Activated B cell treated with CpG ODN at 0.5 μM for 24 hours (primary cell): ENCODE measurements at places on chromosomes 7 and 10. TPM values are rescaled to one million over a fixed set of nuclear protein-coding genes. Genes with fewer than 3 reads are reported as not detected.

DNA sequence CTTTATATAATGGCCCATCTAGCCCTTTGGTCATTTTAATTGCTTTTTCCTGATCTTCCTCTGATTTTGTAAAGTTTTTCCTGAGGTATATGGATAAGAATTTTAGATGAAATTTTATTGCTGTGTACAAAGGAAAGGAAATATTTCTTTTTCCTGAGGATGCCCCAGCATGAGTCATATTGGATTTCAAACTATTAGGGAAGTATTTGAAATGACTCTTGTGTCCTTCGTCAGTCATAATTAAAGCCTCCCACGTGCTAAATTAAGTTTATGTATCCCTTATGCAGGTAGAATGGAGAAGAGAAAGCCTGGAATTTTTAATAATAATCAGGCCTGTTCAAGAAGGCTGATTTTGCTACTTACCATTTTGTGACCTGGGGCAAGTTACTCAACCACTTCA lies 82.6 kb upstream of the GLI3 start:
- H3K27ac ChIP-seq: no peak overlapping the region
- H3K4me3 ChIP-seq: no peak overlapping the region
- DNase-seq: no peak
- no peaks in the 10 kb centered on the region for H3K36me3 ChIP-seq
- H3K4me1 ChIP-seq: peaks cover 6% of the 10 kb centered on the region

Gene IMMP2L
- total RNA-seq: 28.5 and 31.9 TPM in 2 replicates

- no peak overlapping the region for H3K4me3 ChIP-seq
- peaks cover 10% of the 10 kb centered on the region for H3K27me3 ChIP-seq
- H3K4me1 ChIP-seq: no peaks in the 10 kb centered on the region
- no peak for DNase-seq
- no peaks in the 10 kb centered on the region for H3K36me3 ChIP-seq
Observed at GRCh38 chr7:106329408-106329807, 44.6 kb upstream of the NAMPT start.

Gene ARMC3
- not detected in 2 replicates for total RNA-seq

Gene ANKRD2
- not detected in 2 replicates for total RNA-seq

Gene MRLN
- total RNA-seq: not detected in 2 replicates

DNA sequence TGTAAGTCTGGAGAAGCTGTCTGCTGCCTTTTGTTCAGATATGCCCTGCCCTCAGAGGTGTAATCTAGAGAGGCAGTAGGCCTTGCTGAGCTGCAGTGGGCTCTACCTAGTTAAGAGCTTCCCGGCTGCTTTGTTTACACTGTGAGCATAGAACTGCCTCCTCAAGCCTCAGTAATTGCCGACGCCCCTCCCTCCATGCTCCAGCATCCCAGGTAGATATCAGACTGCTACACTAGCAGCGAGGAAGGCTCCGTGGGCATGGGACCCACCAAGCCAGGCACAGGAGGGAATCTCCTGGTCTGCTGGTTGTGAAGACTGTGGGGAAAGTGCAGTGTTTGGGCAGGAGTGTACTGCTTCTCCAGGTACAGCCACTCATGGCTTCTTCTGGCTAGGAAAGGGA lies 26.4 kb upstream of the CXCL12 start:
- no peaks in the 10 kb centered on the region for H3K4me1 ChIP-seq
- DNase-seq: no peak
- no peaks in the 10 kb centered on the region for H3K36me3 ChIP-seq
- no peaks in the 10 kb centered on the region for H3K27me3 ChIP-seq

Gene CRYGN
- total RNA-seq: not detected in 2 replicates

DNA sequence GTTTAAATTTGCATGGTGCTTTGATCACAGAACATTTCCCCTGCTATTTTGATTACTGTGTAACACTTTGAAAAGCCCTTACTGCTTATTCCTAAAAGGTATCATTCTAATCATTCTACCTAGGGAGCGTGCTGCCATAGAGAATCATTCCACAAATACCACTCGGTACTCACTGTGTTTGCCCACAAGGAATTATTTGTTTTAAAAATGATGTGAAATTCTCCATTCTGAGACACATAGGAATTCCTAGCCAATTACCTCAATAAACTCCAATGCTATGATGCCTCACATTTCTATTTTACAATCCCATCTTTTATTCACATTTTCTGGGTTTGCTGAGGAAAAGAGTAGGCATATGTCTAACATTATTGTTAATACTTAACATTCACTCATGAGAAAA lies 16.2 kb upstream of the TES start:
- H3K4me1 ChIP-seq: no peaks in the 10 kb centered on the region
- no peaks in the 10 kb centered on the region for H3K27me3 ChIP-seq
- H3K4me3 ChIP-seq: no peak overlapping the region
- no peaks in the 10 kb centered on the region for H3K36me3 ChIP-seq
- DNase-seq: no peak

DNA sequence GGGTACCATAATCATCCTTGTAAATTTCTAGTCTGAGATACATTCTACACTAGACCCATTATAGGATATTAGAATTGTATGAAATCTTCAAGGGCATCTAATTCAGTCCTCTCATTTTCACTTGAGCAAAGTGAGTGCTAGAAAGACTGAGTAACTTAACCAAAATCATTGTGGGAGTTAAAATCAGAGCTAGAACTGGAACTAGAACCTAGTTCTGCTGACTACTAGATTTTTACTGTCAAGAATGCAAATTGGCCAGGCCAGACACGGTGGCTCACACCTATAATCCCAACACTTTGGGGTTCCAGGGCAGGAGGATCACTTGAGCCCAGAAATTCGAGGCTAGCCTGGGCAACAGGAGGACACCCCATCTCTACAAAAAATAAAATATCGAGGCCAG lies 53.9 kb downstream of the ADD3 start:
- H3K27ac ChIP-seq: no peak overlapping the region
- no peak for DNase-seq
- no peaks in the 10 kb centered on the region for H3K36me3 ChIP-seq
- no peak overlapping the region for H3K4me3 ChIP-seq
- peaks cover 78% of the 10 kb centered on the region for H3K4me1 ChIP-seq

DNA sequence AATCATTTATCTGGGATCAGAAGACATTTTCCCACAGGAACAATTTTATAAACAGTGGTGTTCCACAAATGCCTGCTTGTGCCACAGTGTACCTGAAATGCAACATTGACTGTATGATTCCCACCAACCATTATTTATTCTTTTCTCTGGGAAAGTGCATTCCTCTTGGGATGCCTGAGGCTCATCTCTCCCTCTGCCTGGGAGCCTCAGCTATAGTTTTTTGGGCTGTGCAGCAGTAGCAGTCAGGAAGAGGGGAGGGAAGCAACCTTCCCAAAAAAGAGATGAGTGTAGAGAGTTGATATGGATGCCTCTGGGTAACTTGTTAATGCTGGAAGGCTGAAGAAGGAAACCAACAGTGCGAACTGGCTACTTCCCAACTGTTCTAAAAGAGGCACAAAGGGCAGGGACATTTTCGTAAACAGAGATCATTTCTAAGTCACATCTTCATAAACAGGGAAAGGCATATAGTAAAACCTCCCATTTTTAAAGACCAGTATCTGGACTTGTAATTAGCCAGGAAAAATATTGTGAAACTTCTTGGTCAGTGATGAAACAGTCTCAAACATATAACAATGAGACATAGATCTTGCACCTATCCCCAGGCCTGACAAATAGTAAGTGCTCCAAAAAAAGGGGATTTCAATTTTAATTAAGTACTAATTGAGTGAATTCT lies 1.4 kb upstream of the CALD1 start:
- no peaks in the 10 kb centered on the region for H3K36me3 ChIP-seq
- H3K4me1 ChIP-seq: no peaks in the 10 kb centered on the region
- H3K4me3 ChIP-seq: no peak overlapping the region
- H3K27me3 ChIP-seq: peaks cover 15% of the 10 kb centered on the region
